ENCODE measurements at places on chromosomes 3 and 15.

DNA sequence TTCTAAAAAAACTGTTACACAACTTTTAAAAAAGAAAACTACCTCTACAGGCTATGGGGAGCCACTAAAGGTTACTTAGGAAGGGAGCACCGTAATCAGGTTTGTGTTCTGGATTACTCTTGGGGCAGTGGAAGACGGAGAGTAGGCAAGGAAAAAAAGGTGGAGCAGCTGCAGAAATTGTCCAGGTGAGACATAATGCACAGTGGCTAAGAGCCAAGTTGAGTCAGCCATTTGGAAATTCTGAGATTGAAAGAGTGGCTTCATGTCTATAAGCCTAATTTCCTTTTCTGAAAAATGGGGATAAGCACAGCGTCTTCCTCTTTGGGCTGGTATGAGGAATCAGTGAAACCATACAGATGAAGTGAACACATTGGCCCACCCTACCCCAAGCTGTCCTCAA lies 195.2 kb downstream of the CADPS start:
- DNase-seq: no peak

GRCh38 chr3:151880416-151880690 lies 6.9 kb downstream of the SUCNR1 start:
- DNase-seq: no peak

GRCh38 chr3:56471771-56472170 lies 3.5 kb upstream of the ERC2 start:
- DNase-seq: no peak

- no peak for DNase-seq
Measured at GRCh38 chr3:177599326-177599725, 402.0 kb upstream of the TBL1XR1 start.

- no peak for DNase-seq
Measured at GRCh38 chr3:53612508-53612907, 118.1 kb downstream of the CACNA1D start.

- no peak for DNase-seq
Measured at GRCh38 chr3:126100269-126100633, 16.3 kb upstream of the SLC41A3 start.

- no peak for DNase-seq
Measured at GRCh38 chr3:54273791-54274190, 151.4 kb downstream of the CACNA2D3 start.

Data from Jurkat, Clone E6-1 (cell line).